ENCODE measurements at places on chromosomes 1 and 21. TPM values are rescaled to one million over a fixed set of nuclear protein-coding genes. Genes with fewer than 3 reads are reported as not detected.

DNA sequence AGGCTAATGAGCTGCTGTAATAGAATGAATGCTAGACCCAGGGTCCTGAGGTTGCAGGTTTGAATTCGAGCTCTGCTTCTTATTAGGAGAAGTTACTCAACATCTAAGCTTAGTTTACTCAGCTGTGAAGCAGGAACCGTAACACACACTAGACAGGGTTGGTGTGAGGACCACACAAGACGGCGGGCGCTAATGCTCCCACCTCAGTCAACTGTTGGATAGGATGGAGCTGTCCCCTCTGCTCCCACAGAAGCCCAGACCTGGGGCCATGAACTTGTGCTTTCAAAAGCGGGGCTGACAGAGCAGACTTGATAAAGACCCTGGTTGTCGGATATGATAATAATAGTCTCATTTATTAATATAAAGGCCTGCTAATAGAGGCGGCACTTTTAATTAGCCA, 98.4 kb upstream of the CD34 start:
- no peak overlapping the region for H3K4me3 ChIP-seq
- no peaks in the 10 kb centered on the region for H3K4me1 ChIP-seq
- no peaks in the 10 kb centered on the region for H3K27me3 ChIP-seq

DNA sequence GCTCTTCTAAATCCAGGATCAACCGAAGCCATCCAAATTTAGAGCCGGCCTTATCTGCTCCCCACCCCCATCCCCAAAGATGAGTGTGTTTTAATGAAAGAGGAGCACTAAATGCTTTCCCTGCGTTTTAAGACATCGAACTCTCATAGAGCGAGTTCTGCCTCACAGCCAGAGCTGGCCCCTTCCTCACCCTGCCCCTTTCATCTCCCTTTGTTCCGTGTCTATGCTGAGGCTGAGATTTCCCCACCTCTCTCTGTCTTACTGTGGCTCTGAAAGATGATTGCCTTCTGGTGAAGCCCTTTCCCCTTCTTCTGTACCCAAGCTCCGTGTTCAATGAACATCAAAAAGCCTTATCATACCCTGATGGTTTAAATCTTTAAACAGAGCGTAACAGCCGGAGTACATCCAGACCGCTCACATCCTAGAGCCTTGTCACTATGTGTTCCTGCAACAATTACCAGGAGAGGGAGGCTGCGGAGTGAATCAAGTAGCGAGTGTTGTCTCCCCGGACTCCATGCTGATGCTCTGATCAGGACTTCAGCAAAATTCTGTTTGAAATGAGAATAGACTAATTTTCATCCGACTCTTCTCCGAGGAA, 110.1 kb downstream of the ZNF326 start:
- no peaks in the 10 kb centered on the region for H3K27me3 ChIP-seq
- H3K4me1 ChIP-seq = no peaks in the 10 kb centered on the region
- no peak overlapping the region for H3K27ac ChIP-seq
- no peak overlapping the region for H3K4me3 ChIP-seq

DNA sequence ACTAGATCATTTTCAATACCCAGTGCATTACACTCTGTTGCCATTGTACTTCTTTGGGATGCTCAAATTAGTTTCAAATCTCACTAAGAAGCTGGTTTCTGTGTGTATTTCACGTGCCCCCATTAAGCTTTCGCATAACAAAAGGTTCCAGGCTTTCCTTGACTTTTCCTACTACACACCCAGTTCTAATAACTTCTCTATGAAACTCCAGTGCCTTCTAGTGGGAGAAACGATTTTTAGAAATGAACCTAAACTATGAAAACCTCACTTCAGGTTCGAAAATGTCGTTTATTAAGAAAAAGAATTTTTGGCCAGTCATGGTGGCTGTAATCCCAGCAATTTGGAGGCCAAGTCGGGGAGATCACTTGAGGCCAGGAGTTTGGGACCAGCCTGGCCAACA, 2.8 kb downstream of the CFHR4 start:
- H3K4me1 ChIP-seq = no peaks in the 10 kb centered on the region
- H3K4me3 ChIP-seq = no peak overlapping the region
- H3K27me3 ChIP-seq = no peaks in the 10 kb centered on the region
- no peak for DNase-seq
- no peaks in the 10 kb centered on the region for H3K36me3 ChIP-seq

- H3K27me3 ChIP-seq = no peaks in the 10 kb centered on the region
- H3K27ac ChIP-seq = no peak overlapping the region
- no peak overlapping the region for H3K4me3 ChIP-seq
- peaks cover 5% of the 10 kb centered on the region for H3K4me1 ChIP-seq
- no peaks in the 10 kb centered on the region for H3K36me3 ChIP-seq
Observed at GRCh38 chr1:182087304-182087703, 25.8 kb upstream of the ZNF648 start.

The FAM72C gene
- not detected for total RNA-seq

DNA sequence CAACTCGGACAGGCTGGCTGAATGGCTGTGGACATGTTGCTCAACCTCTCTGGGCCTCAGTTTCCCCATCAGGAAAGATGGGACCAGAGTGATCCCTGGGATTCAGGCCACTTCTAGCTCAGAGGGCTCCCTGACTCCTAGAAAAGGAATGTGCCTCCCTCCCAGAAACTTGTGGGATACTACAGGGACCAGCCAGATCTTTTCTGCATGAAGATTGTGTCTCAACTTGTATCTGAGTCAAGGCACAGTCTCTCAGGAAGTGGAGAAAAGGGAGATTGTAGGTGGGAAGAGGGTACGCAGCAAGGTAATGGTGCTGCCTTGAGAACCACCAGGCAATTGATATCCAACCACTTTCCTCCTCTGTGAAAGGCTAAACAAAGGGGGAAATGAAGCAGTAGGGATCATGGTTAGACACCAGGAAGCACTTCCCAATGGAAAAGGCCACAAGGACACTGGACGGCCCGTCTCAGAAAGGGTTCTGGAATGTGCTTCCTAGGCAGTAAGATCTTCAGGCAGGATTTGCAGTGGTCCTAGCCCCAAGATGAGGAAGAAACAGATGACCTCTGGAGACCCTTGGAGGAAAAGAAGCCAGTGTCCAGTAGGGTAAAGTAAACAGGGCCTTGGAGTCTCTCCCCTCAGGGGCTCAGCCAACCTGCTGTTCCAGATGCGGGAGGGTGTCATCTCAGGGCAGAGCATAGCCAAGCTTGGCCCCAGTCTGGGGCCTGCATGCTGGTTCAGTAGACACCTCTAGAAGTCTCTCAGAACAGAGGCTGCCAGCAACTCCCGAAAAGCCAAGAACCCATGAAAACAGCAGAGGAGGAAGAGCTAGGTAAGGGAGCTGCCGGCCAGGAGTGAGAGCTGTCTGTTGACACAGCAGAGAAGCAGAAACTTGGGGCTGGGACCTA, 16.8 kb downstream of the IFFO2 start:
- H3K4me3 ChIP-seq = no peak overlapping the region
- DNase-seq = no peak
- H3K36me3 ChIP-seq = no peaks in the 10 kb centered on the region
- no peaks in the 10 kb centered on the region for H3K27me3 ChIP-seq

DNA sequence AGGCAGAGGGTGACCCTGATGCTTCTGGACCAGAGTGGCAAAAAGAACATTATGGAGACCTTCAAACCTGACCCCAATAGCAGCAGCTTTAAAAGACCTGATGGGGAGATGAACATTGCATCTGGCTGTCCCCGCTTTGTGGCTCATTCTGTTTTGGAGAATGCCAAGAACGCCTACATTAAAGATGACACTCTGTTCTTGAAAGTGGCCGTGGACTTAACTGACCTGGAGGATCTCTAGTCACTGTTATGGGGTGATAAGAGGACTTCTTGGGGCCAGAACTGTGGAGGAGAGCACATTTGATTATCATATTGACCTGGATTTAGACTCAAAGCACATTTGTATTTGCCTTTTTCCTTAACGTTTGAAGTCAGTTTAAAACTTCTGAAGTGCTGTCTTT, 45.8 kb downstream of the TRAF5 start:
- DNase-seq = no peak
- H3K4me1 ChIP-seq = no peaks in the 10 kb centered on the region
- peaks cover 32% of the 10 kb centered on the region for H3K36me3 ChIP-seq
- H3K4me3 ChIP-seq = no peak overlapping the region

The BSND gene
- not detected for total RNA-seq

GRCh38 chr1:234515411-234515810, 36.4 kb upstream of the TARBP1 start:
- H3K27me3 ChIP-seq = no peaks in the 10 kb centered on the region
- H3K4me3 ChIP-seq = no peak overlapping the region
- no peaks in the 10 kb centered on the region for H3K36me3 ChIP-seq
- peak overlapping the region; percentile 67 for H3K27ac ChIP-seq
- peaks cover 11% of the 10 kb centered on the region for H3K4me1 ChIP-seq
- DNase-seq = no peak

- H3K36me3 ChIP-seq = no peaks in the 10 kb centered on the region
- DNase-seq = no peak
- H3K4me3 ChIP-seq = no peak overlapping the region
- H3K4me1 ChIP-seq = no peaks in the 10 kb centered on the region
Observed at GRCh38 chr1:31809698-31810097, 6.1 kb downstream of the SPOCD1 start.

DNA sequence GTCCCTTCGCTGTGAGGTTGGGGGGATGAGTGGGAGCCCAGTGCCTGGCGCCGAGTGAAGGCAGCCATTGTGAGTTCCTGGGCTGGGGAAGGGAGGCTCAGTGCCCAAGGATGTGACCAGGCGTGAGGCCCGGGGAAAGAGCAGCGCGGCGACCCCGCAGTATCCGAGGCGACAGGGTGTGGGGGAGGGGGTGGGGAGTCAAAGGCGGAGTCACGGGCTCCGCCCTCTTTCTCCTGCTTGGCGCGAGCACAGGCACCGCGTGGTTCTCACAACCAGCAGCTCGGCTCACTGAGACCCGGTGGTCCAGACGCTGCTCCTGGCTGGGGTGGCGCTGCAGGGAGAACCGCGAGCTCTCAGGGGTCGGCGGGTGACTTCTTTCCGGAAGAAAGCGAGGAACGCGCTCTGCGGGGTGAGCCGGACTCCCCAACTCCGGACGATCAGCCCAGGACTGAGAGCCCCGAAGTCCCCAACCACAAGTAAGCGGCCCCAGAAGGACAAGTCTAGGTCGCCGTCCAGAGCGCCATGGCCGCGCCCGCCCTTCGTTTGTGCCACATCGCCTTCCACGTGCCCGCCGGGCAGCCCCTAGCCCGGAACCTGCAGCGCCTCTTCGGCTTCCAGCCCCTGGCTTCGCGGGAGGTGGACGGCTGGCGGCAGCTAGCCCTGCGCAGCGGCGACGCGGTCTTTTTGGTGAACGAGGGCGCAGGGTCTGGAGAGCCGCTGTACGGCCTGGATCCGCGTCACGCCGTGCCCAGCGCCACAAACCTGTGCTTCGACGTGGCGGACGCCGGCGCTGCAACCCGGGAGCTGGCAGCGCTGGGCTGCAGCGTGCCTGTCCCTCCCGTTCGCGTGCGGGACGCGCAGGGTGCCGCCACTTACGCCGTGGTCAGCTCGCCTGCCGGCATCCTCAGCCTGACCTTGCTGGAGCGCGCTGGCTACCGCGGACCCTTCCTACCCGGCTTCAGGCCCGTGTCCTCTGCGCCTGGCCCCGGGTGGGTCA, at the start of gene HPDL:
Gene HPDL (plus strand): TSS at position 269 of the 997 bp plus-strand sequence. CDS start 254 bp downstream, at position 523.
- no peaks in the 10 kb centered on the region for H3K27me3 ChIP-seq
- DNase-seq = no peak
- H3K4me1 ChIP-seq = no peaks in the 10 kb centered on the region
- H3K36me3 ChIP-seq = no peaks in the 10 kb centered on the region

The LACTBL1 gene
- not detected for total RNA-seq

DNA sequence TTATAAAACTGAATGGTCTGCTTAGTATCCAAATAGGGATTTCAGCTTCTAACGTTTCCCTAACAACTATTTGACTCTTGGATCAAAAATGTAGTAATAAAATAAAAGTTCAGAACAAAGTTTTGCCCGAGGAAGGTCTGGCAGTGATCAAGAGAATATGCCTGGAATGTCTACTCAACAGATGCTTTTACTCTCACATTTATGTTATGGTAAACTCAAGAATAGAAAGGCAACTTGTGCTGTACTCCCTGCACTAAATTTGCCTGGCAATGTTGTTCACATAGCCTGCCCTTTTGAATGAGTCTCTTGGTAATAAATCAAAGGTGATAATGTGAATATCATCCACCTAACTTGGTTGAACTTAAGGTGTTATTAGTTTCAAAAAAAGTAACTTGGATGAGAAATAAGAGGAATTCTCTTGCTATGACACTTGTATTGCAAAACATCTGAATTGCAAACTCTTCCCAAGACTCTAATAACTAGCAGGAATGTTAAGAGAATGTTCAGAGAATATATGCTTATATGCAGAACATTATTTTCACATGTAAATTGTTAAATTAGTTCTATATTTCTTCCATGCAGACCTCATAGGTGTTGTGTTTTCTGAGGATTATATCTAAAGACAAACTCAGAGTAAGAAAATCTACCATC, 215.8 kb downstream of the COL24A1 start:
- no peak overlapping the region for H3K4me3 ChIP-seq
- no peaks in the 10 kb centered on the region for H3K4me1 ChIP-seq
- no peak overlapping the region for H3K27ac ChIP-seq

DNA sequence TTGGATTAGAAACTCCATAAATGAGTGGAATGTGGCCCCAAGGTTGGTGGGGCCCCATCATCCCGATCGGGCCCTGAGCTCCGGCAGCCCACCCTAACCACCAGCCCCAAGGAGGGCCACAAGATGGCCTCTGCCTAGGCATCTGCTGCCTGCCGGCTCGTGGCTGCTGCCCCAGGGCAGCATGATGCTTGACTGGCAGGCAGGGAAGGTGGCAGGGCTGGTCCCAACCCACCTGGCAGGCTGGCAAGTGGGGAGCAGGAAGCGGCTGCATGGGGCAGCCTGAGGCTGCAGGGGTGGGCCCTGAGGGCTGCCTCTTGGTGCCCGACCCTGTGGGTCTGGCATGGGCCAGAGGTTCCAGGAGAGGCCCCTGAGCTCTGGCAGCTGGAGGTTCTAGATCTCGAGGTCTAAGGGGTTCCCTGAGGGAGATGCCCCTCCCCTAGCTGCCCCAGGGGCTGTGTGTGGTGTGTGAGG, 760 bp upstream of the GJC2 start:
- H3K4me3 ChIP-seq = no peak overlapping the region
- H3K36me3 ChIP-seq = peaks cover 7% of the 10 kb centered on the region
- DNase-seq = no peak
- peak overlapping the region; percentile 77 for H3K27ac ChIP-seq
